ENCODE measurements at places on chromosomes 5 and 9.

DNA sequence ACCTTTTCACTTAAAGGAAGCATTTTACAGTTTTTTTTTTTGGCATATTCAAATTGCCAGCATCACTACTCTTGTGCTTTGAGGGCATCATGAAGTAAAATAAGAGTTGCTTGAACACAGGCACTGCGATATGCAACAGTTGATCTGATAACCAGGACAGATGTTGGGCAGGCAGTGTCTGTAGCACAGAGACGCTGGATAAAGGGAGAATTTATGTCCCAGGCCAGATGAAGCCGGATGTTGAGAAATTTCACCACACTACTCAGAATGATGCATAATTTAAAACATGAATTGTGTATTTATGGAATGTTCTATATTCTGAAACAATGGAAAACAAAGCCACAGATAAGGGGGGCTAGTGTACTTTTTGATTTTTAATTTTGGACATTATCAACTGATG, 71.4 kb downstream of the SLC12A2 start:
- DNase-seq, result no peak

GRCh38 chr5:28046596-28046995, 1008.2 kb upstream of the CDH9 start:
- DNase-seq, result no peak

DNA sequence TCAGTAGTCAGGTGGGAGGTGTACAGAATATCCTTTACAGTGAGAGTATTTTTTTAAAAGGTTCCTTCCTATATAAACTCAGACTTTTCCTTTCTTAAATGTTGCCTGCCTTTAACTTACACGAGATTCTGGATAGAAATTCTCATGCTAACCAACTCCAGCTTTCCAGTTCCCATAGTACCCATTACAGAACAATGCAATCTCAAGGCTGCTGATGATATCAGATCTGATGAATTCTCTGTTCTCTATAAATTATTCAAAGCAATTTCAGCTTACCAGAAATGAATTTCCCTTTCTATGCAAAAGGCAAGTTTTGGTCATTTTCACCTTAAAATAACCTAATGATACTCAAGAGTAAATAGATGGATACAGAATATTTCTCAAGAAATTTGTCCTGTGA, 90.3 kb downstream of the NUDT12 start:
- DNase-seq, result no peak

DNA sequence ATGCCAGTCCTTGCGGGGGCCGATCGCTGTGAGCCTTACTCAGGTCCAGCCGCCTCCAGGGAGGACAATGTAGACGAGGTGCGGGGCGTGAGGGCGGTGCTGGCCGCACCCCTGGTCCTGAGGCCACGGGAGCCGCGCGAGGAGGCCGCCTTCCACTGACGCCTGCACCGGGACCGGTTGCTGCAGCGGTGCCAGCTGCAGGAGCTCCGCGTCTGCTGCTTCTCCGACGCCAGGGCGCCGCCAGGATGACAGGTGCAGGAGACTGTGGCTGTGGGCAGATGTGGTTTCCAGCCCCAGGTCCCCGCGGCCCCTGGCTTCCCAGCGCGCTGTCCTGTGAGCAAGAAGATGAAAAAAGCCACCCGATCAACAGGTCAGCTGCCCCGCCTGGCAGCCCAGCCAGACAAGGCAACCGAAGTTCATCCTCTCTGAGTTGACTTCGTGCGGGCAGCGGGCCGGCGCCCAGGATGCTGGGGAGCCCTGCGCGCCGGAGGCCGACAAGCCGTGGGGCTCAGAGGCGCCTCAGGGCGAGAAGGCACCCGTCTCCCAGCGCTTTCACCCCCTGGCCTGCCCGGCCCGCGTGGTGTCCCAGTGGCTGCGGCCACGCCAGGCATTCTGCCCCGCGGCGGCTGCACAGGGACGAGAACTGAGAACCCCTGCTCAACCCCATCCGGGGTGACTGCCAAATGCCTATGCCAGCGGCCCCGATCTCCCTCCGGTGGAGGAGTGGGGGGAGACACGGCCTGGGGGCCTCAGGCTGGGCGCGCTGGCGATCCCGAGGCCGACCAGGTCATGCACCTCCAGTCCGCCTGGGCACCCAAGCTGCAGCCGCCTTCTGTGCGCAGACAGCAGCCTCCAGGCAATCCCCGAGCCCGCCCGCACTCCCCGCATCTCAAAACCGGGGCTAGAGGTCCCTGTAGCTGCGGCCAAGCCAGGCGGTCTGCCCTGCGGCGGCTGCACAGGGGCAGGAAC, 43.4 kb upstream of the BICD2 start:
- no peak for DNase-seq

DNA sequence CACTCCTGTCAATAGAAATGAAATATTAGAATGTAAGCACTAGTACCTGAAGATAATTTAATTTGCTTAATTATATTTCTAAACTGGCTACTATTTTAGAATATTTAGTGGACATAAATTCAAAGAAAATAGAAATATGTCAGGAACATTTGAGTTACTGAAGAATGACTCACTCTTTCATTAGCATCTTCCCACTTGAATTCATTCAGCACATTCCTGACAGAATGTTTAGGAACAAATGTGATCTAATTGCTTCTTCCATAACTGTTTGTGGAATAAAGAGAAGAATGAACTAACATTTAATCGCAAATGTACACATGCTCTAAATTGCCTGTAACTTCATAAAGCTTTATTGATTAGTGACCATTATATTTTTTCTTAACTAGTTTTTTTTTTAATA, 306.2 kb upstream of the ADAMTSL1 start:
- no peak for DNase-seq

DNA sequence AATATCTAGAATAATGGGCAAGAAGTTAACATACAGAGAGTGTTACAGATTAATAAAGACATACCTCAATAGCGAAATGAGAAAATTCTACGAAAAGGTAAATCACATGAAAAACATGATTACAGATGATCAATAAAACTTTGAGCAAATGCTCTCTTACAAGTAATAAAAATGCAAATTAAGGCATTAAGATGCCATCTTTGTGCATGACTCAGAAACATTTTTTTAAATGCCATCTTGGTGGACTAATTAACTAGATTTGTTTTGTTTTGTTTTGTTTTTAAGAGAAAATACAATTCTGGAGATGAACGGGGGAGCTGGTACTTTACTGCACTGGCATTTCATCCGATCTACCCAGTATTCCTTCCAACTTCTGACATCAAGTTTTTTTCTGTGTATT, 130.2 kb downstream of the SUSD1 start:
- no peak for DNase-seq

GRCh38 chr5:148388696-148389095, 4.9 kb downstream of the FBXO38 start:
- no peak for DNase-seq

DNA sequence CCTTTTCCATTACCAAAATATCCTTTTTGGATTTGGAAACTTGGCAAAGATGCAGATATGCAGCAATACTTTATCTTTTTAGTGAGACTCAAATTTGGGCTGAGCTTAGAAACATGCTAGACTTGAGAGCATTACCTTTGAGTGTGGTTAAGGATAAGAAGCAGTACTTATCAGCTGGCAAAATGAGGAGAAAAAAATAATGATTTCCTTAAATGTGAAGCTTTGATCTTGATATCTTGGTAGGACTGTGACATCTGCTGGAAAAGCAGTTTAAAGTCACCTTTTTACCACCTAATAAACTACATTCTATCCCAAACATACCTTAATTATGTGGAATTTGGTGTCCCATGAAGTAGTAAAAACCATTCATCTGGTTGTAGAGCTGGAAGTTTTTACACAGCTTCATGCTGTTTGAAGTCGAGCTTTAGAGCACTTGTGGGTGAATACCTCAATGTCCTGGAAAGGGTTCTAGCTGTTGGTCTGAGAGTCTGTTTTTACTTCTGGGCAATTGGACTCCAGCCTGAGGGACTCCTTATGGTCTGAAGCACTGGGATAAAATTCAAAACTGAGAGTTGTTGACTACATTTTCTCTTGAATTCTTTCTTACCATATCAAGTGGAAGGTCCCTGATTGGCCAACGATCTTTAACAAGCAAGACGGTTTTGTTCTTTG, 53.4 kb downstream of the LRRC70 start:
- DNase-seq, result no peak

GRCh38 chr9:114619191-114619761, 8.2 kb downstream of the TMEM268 start:
- no peak for DNase-seq

DNA sequence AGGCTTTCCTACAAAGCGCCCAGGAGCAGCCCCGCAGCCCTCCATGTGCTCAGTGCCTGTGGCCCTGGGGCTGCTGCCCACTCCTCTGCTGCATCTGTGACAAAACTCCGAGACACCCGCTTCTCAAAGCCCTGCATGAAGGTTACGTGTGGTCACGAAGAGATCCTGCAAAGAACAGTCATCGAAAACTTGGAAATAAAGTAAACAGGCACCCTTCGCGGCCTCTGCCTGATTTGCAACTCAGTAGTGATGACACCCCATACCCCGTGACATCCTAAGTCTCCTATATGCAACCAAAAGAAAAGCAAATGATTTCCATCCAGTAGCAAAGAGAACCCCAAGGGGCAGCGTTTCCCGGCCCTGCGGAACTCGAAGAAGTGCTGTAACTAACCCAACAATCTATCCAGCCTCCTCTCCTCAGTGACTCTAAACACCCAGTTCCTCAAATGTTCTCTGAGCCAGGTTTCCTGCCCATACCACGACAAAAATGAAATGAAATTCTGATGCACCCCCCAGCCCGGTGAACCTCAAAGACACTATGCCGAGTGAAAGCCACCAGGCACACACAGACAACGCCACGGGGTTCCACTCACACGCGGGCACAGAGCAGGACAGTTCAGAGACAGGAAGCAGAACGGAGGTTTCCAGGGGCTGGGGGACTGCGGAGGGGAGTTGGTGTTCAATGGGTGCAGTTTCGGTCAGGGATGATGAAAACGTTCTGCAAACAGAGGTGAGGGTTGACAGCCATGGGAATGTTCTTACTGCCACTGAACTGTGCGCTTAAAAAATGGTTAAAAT, 19.0 kb downstream of the NACC2 start:
- no peak for DNase-seq

DNA sequence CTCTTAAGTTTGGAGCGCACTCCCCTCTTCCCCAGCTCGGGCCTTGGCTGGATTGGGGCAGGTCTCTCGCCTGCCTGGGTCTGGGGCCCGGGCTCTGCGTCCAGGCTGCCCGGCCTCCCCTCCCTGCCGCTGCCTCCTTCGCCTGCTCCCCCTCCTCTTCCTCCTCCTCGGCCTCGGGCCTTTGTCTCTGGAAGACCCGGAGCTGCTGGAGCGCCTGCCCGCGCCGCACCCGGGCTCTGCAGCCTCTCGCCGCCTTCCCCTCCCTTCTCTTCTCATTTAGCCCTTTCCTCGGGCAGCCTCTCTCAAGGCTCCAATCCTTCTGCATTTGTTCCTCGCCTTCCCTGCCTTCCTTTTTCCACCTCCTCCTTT, 218.5 kb downstream of the C9orf50 start:
- DNase-seq, result no peak

DNA sequence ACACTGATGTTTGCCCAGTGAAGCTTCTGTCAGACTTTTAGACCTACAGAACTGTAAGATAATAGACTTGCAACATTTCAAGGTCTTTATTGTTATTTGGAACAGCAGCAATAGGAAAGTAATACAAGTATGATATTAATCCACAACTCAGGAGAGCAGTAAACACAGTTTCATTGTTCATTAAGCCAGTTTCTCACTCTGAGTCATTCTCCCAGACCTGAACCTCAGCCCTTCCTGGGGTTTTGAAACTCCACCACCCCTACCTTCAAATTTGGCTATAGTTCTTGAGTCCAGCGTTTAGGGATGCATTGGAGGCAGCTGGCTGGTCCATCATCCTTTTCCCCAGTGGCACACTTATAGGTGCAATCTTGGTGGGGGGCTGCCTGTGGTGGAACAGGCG, 203.2 kb downstream of the RAB3C start:
- DNase-seq, result no peak

Measured in T-helper 17 cell (primary cell).